ENCODE measurements at places on chromosomes 1 and 21. TPM values are rescaled to one million over a fixed set of nuclear protein-coding genes. Genes with fewer than 3 reads are reported as not detected.

The TBX15 gene
- total RNA-seq, result not detected

The SNX7 gene
- total RNA-seq, result not detected

The SYNC gene
- total RNA-seq, result 0.05 TPM

The LRRN2 gene
- not detected for total RNA-seq

The RBBP5 gene
- total RNA-seq, result 21.5 TPM

The PGM1 gene
- total RNA-seq, result 39.8 TPM

The TMEM183A gene
- total RNA-seq, result 83.6 TPM

The ALX3 gene
- total RNA-seq, result not detected

GRCh38 chr1:18735224-18735997 lies 104.8 kb downstream of the PAX7 start:
- no peak for DNase-seq

GRCh38 chr1:201702936-201703335 lies 126.0 kb upstream of the IPO9 start:
- DNase-seq, result no peak

- no peak for DNase-seq
Observed at GRCh38 chr1:172299515-172299914, 121.0 kb upstream of the C1orf105 start.

GRCh38 chr1:219427403-219427802 lies 185.5 kb downstream of the ZC3H11B start:
- DNase-seq, result no peak

DNA sequence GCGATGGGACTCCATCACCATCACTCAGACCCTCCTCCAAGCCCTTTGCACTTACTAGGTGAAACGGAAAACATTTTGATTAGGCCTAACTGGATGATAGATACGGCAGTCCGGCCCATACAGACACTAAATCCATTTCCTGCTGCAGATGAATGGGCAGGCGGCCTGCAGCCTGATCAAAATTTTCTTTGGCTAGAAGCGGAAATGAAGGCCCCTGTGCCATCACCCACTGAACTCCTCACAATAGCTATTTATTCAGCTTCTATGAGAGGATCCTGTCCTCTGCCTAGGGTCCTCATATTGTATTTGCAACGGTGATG lies 200.5 kb downstream of the OMA1 start:
- DNase-seq, result no peak

DNA sequence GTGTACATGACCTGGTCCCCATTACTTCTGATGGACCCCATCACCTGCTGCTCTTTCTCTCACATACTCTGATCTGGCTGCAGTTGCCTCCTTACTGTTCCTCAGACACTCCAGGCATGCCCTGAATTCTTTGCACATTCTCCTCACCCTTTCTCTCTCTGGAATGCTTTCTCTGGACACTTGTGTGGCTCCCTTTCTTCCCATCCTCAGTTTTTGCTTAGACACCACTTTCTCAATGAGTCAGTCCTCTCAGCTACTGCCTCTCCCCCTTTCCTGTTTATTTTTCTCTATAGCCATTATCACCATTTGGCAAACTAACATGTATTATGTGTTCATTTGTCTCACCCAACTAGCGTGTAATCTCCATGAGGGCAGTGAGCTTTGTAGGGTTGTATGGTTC lies 28.1 kb downstream of the PLXNA2 start:
- DNase-seq, result no peak

GRCh38 chr21:14072761-14073535 lies 137.8 kb downstream of the LIPI start:
- no peak for DNase-seq

GRCh38 chr1:9696793-9697192 lies 45.3 kb downstream of the PIK3CD start:
- no peak for DNase-seq

DNA sequence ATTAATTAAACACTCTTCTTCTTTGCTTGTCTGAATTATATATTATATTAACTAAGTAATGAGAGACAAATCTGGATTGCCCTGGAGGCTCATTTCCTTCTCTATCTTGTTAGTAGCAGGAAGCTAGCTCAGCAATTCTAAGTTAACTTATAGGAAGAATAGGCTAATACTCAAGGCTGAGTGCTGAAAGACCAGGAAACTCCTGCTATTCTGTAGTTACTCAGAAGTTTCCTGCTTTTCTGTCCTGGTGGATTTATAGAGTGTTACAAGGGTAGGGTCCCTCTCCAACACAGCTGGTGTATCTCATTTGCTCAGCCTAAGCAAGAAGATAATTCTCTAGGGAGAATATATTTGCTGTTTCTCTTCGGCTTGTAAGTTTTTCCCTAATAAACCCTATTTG lies 29.2 kb downstream of the HSPA13 start:
- no peak for DNase-seq

GRCh38 chr1:39979654-39980053 lies 24.7 kb downstream of the MFSD2A start:
- DNase-seq, result no peak

DNA sequence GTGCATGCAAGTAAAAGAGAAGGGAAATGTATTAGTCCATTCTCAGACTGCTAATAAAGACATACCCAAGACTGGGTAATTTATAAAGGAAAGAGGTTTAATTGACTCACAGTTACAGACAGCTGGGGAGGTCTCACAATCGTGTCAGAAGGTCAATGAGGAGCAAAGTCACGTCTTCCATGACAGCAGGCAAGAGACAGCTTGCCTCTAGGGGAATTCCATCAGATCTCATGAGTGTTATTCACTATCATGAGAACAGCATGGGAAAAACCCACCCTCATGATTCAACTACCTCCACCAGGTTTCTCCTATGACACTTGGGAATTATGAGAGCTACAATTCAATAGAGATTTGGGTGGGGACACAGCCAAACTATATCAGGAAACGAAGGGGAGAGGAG lies 8.1 kb downstream of the KRTAP21-3 start:
- DNase-seq, result no peak

- DNase-seq, result no peak
Observed at GRCh38 chr1:56329970-56330369, 249.4 kb downstream of the PLPP3 start.

DNA sequence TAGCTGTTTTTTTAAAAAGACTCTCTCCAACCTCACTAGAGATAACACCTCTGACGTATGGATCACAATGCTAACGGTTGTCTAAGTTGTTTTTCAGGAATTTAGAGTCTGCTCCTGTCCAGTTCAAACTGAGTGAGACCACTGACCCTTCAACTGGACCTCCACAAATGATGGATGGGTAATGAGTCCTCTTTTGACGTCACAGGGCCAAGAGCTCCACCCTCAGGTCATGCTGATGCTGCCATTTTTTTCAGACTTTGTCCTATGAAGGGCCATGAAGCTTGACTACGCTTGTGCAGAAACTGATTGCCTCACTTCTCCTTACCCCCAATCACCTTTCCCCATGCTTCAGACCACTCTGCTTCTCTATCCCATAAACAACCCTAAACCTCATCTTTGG lies 16.6 kb downstream of the GRIK3 start:
- no peak for DNase-seq

- no peak for DNase-seq
Observed at GRCh38 chr1:117546467-117546866, 59.4 kb upstream of the TENT5C start.

GRCh38 chr1:14572861-14573260 lies 25.6 kb upstream of the KAZN start:
- DNase-seq, result no peak

GRCh38 chr1:181251001-181251712 lies 162.7 kb downstream of the IER5 start:
- DNase-seq, result no peak

- no peak for DNase-seq
Observed at GRCh38 chr21:38095220-38095619, 161.6 kb upstream of the KCNJ15 start.

DNA sequence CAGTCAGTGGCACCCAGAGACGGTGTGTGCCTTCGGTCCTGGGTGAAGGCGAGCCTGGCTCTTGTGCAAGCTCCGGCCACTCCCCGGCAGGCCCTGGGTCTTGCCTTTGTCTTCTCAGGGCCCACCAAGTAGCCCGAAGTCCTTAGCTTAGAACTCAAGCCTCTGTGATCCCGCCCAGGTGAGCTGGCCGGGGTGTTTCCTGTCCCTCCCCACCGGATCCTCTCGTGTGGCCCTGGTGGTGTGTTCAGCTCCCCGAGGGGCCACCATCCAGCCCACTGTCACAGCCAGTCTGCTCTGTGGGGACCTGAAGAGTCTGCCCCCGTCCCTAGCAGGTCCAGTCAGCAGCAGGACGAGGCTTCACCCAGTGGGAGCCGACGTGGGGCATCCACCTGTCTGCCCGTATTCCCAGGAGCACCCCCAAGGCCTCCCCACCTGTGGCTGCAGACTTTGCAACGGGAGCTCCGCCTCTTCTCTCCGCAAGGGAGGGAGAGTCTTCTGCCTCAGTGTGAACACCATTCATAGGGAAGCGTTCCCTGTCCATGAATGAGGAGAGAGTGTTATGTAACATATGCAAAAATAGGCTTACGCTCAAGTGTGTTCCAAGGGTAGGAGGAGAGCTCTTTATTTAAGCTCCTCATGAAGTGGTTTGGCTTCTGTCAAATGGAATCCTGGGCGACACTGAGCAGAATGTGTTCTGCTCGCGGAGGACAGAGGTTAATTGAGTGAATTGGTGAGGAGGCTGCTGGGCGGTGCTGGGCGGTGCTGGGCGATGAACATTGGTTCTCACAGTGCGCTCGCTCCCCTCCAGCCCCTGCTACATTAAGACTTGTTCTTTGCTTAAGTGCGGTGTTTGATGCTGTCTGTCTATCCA lies 108.9 kb downstream of the CRYAA start:
- no peak for DNase-seq

DNA sequence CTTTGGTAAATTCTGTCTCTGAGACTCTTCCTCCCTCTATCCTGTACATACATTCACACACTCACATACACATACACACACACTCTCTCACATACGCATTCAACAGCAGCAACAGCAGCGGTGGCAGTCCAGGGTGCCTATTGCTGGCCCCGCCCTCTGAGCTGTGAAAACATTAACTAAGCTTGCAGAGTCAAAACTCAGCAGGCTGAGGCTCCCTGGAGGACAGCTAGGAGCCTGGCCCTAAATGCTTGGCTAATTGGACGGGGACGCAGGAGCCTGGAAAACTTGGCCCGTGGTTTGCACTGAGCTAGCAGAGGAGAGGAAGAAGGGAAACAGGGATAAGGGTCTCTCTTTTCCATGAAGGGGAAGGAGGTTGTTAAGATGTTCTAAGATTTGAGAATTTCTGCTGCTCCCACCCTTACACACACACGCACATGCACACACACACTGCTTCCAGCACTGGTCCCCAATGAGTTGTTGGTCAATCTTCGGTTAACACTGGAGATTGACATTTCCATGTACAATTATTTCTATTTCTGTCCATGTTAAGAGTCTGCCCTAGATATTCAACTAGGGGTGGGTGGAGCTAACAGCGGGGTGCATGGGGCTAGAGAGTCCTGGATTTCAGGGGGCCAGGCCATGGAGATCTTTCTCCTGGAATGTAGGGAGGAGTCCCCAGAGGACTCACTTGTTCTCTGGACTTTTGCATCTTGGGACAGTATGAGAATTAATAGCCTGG lies 94.2 kb downstream of the PLXNA2 start:
- no peak for DNase-seq

GRCh38 chr1:86822459-86822858 lies 91.5 kb downstream of the SELENOF start:
- no peak for DNase-seq

DNA sequence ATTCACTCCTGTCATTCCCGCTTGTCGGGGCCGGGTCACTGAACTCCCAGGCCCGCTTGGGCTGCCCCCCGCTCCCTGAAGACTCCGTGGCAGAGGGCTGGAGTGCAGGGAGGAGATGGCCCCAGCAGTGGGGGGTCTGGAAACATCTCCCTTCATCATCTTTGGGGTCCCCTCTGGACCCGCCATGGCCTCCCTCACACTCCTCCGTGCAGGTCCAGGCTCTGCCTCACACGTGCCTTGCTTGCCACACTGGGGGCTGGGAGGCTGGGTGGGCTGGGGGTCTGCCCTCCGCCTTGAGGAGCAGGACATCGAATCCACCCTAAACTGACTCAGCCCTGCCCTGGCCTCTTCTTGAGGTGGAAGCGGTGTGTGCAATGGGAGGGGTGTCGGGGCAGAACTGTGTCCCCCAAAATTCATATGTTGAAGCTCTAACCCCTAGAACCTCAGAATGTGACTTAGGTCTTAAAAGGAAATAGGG lies 35.2 kb downstream of the POFUT2 start:
- DNase-seq, result no peak

DNA sequence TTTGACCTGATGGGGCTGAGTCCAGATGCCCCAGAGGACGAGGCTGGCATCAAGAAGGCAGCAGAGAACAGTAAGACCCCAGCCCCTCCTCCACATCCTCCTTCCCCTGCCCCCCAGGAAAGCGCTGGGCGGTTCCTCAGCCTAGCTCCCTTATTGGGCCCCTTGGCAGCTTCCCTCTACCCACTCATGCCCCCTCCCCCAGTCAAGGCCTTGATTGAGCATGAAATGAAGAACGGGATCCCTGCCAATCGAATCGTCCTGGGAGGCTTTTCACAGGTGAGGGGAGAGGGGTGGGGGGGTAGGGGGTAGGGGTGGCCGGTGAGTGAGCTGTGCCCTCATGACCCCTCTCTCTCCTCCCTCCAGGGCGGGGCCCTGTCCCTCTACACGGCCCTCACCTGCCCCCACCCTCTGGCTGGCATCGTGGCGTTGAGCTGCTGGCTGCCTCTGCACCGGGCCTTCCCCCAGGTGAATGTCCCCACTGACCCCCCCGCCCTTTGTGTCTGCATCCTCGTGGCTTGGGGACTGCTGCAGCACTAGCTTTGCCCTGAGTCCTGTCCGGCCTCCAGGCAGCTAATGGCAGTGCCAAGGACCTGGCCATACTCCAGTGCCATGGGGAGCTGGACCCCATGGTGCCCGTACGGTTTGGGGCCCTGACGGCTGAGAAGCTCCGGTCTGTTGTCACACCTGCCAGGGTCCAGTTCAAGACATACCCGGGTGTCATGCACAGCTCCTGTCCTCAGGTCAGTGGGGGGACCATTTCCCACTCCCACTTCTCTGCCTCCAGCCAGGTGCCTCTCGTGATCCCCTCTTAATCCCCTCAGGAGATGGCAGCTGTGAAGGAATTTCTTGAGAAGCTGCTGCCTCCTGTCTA lies 3.2 kb downstream of the LYPLA2 start:
- no peak for DNase-seq

DNA sequence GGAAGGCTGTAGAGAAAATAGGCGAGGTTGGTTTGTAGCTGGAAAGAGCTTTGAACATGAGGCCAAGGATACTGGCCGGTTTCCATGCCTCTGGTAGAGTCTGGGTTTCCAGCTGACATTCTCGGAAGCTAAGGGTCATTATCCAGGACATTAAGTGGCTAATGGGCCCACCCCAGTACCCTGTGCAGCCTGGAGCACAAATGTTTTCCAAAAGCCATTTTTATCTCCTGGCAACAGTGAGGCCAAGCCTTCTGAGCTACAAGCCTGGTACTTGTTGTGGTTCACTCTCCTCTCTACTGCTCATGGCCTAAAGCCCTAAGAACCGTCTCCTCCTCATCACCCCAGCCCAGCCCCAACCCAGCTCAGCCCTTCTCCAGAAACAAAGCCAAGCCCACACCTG lies 122.9 kb downstream of the DMRTA2 start:
- no peak for DNase-seq
